ENCODE measurements at places on chromosomes 2 and 18.

DNA sequence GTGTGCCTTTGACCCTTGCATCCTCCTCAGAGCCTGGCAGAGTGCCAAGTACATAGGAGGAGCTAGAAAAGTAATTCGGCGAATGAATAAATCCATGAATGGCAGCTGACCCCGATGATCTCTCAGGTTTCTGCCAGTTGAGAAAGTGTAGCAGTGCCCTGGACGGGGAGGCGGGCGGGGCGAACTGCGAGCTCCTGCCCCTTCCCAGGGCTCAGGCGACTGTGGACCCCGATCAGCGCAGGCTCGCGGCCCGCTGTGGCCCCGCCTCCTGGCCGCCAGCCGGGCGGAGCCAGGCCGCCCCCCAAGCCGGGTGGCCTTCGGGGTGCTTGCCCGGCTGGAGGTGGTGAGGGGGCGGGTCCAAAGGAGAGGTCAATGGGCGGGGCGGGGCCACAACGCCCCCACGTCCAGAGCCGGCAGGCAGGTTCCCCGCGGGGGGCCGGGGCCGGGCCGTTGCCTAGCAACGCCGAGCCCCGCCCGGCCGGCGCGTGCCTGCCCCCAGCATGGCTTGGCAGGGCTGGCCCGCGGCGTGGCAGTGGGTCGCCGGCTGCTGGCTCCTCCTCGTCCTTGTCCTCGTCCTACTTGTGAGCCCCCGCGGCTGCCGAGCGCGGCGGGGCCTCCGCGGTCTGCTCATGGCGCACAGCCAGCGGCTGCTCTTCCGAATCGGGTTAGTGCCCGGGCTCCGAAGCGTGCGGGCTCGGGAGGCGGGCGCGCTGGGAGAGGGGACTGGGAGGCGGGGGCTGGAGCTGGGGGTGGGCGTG, 30.6 kb upstream of the TMBIM1 start:
- DNase-seq = peak; percentile 72

GRCh38 chr2:128413014-128413717, 94.5 kb upstream of the HS6ST1 start:
- no peak for DNase-seq

DNA sequence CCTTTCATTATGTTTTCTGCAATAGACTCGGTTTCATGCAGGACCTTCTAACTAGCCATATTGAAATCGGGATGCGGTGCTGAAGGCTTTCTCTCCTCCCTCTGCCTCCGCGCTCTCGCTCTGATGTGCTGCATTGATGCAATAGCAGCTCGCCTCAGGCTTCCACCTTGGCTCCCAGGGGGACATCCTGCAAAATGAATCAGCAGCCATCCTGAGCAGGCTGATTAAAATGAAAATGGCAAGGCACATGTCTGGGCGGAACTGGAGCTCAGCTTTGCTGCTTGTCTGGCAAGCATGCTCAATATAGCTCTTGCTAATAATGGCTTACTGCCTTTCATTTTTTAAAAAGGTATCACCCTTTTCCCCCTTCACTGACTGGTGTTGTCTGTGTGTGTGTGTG, 806 bp upstream of the MYT1L start:
- DNase-seq = no peak

DNA sequence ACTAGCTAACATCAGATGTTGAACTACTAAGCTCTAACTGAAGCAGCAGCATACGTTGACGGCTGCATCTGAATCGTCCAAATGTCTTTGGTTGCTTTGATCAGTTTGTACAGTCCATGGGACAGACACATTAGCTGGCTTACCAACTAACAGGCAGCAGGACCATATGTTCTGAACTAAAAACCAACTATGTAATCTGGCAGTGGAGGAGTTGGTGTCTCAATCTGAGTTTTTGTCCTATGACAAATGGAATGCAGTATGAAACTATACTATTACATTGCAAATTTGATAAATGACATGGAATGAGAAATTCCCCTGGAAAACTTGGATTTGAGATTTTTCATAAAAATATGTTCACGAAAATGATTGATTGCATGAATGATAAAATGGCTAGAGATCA, 79.5 kb downstream of the EPHA4 start:
- DNase-seq = no peak

- DNase-seq = no peak
These were observed 161.2 kb downstream of the GLI2 start for GRCh38 chr2:120896901-120897300.

- DNase-seq = no peak
These were observed 107.4 kb upstream of the LRRTM4 start for GRCh38 chr2:77629539-77629938.

GRCh38 chr2:59734743-59735142, 818.7 kb downstream of the BCL11A start:
- DNase-seq = no peak

GRCh38 chr2:3143602-3144001, 234.0 kb downstream of the EIPR1 start:
- DNase-seq = no peak

- DNase-seq = no peak
These were observed 3.0 kb downstream of the BUB1 start for GRCh38 chr2:110674620-110675555.

- no peak for DNase-seq
These were observed 2.6 kb downstream of the MAB21L4 start for GRCh38 chr2:240893363-240893844.

DNA sequence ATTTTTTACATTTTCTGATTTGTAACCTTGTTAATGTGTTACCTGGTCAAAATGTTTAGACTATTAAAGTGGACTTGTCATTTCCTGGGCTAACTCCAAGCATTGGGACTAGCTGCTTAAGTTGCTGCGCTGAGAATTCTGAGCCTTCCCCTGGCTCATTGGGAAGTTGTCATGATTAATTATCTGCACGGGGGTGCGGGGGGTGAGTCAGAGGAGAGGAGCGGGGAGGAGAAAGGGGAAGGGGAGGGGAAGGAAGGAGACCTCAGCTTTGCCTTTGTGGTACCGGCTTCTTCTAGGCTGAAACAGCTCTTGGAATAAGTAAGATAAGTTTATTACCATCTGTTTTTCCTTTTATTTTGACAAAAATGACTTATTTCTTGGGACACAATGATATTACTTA, 52.9 kb upstream of the APCDD1 start:
- peak; percentile 20 for DNase-seq

- no peak for DNase-seq
These were observed 41.4 kb downstream of the STEAP3 start for GRCh38 chr2:119264781-119265692.

DNA sequence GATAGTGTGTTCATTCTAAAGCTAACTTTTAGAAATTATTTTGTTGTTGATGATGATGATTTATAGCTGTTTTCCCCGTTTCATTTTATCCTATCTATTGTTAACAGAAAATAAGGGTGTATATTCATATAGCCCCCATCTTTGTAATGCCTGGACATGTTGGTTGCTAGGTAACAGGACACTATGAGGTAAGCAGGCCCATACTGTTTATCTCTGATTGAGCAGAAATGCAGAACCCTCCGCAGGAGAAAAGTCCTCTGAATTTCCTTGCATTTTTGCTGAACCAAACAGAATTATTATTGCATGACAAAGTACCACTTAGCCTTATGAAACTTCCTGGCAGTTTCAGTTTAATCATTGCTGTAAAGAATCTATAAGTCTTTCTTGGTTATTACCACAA, 339.4 kb downstream of the DCC start:
- no peak for DNase-seq

DNA sequence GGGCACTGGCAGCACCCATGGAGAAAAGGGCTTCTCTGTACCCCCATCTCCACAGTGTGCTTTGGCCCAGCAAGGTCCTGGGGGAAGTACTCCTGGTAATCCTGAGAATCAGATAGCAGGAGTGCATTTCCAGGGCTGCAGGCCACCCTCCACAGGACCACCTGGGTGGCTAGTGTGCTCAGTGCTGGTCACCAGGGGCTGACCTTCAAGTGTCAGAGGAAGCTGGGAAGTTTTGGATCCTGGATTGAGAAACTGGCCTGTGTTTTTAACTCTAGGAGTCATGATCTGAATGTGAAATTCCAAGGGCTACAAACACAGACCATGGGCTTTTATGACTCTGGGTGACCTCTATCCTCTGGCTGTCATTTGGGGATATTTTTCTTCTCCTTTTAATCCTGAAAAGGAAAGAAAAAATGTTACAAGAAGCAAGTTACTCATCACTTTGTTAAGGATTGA, 9.3 kb downstream of the RHOB start:
- DNase-seq = no peak

DNA sequence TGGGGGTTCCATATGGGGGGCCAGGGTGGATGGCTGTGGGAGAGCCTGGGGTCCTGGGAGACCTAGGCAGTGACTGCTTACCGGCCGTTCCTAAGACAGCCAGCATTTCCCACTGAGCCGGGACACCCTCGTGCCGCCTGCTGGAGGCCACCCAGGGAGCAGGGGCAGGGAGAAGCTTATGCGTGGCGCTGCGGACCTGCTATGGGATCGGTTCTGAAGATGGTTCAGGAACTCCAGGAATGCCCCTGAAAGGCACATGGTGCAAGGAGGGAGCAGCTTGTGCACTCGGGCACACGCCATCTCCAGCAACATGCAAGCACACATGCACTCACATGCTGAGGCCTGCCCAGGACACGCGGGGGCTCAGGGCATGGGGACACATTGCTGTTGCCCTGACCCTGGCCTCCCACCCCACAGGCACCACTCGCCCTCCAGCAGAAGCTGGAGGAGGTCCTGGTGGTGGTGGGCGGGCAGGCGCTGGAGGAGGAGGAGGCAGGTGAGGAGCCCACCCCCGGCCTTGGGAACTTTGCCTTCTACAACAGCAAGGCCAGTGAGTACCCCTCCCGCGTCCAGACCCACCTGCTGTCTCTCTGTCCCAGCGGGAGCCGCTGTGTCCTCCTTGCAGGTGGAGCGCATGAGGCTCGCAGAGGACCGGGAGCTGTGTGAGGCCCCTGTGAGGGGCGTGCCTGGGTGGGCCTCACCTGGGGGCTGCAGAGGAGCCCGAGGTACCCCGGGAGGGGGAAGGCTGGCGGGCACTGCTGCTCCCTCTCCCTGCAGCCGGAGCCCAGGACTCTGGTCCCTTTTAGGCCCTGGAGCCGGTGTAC, 4.1 kb downstream of the KLHL30 start:
- peak; percentile 72 for DNase-seq

- no peak for DNase-seq
These were observed 299.7 kb downstream of the DSEL start for GRCh38 chr18:67216846-67217245.

GRCh38 chr2:96809951-96810782, 5.9 kb upstream of the CNNM3 start:
- no peak for DNase-seq

GRCh38 chr2:132645722-132646539, 24.1 kb downstream of the LYPD1 start:
- DNase-seq = no peak

DNA sequence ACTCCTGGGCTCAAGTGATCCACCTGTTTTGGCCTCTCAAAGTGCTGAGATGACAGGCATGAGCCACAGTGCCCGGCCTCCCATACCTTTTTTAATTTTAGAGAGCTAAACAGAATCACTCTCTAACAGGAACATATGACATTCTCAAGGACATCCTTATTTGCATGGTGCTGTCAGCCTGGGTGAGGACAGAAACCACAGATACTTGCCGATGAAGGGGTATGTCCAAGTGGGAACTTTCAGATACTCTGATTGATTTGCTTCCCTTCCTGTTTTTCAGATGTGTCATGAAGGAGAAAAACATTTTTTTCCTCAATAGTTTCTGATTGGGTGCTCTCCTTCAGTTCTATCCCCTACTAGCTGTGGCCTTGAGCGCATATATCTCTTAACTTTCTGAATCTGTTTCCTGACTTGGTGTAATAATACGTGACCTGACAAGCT, 49.6 kb downstream of the MYO3B start:
- no peak for DNase-seq

DNA sequence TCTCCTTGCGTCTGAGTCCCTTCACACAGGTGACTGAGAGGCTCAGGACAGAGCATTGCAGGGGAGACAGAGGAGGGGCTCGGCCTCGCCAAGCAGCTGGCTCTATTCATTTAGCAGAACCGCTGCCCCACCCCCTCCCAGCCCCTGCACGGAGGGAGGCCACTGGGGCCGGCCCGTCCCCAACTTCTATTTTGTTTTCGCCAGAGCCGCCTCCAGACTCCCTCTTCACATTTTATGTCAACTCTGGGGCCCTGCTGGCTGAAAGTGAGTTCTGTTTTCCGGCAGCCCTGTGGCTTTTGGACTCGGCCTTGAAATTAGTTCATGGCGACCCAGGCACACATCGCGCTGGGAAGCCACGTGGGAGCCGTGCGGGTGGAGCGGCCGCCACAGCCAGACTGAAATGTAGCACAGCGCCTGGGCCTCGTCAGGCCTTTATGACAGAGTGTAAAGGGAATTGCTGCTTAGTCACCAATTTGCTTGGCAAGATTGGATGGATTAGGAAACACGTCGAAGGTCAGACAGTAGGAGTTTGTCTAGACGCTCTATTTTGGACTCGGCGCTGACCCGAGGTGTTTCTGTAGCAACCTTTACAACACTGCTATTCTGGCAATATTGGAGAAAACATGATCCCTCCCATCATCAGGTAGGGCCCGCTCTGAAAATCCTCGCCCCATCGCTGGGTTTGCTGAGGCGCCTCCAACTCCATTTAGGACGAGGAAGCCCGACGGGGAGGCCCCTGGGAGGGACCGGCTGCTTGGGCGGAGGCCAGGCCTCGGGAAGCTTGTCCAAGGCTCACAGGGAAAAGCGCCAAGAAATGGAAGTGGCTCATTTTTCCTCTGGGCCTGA, 90.7 kb upstream of the CTDP1 start:
- DNase-seq = peak; percentile 53

GRCh38 chr18:45571714-45572113, 43.6 kb upstream of the SLC14A2 start:
- DNase-seq = no peak

GRCh38 chr2:119485336-119486110, 38.8 kb downstream of the SCTR start:
- DNase-seq = peak; percentile 64

DNA sequence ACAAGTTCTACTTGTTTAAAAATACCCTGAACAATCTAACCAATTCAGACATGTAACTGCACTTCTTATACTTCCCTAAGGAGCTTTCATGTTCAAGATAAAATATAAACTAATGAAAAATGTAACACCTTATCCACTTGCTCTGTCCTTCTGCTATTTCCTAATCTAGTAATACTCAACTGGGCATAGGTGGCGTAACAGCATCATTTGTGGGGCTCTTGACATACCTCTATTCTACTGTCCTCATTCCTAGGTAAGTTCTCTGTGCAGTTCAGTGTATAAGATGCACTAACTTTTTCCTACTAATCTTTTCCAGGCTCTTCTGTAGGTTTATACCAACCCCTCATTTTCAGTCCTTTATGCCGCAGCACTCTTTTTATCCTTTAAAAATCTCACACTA, 36.7 kb downstream of the PRKD3 start:
- DNase-seq = no peak

GRCh38 chr2:224957540-224958461, 84.5 kb downstream of the DOCK10 start:
- DNase-seq = no peak

- DNase-seq = no peak
These were observed 12.0 kb upstream of the ZNF396 start for GRCh38 chr18:35389095-35389618.

DNA sequence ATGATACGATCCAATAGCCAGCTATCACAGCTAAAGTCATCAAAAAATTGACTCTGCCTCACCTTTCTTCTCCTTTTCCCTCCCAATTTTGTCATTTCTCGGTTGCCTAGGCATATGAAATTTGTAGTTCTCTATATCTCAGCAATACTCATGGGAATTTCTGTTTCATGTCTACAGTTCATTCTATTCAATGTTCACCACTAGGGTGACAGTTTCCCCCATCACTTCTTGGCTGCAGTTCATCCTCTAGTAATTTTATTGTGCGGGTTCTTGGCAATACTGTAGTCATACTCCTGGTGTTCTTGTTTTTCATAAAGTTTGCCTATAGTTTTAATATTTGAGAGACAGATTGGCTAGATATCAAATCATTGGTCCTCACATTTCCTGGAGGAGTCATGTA, 872.2 kb upstream of the ID2 start:
- no peak for DNase-seq

All from pancreas (tissue), 10 donors.